Endodermal cell (in vitro differentiated cells): ENCODE measurements at places on chromosomes 16 and 17. TPM values are rescaled to one million over a fixed set of nuclear protein-coding genes. Genes with fewer than 3 reads are reported as not detected.

GRCh38 chr17:740240-741017, 8.0 kb downstream of the TLCD3A start:
- DNase-seq: no peak

DNA sequence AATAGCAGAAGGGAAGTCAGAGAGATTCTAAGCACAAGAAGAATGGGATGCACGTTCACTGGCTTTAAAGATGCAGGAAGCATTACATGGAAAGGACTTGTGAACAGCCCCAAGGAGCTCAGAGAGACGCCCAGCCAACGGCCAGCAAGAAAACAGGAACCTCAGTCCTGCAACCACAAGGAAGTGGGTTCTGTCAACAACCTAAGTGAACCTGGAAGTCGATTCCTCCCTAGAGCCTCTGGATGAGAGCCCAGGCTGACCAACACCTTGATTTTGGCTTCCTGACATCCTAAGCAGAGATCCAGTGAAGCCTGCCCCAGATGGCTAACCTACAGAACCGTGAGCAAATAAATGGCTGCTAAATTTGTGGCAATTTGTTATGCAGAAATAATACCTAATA, 24.5 kb downstream of the GPR142 start:
- DNase-seq: no peak

Gene CD300H
- not detected in 2 replicates for total RNA-seq

DNA sequence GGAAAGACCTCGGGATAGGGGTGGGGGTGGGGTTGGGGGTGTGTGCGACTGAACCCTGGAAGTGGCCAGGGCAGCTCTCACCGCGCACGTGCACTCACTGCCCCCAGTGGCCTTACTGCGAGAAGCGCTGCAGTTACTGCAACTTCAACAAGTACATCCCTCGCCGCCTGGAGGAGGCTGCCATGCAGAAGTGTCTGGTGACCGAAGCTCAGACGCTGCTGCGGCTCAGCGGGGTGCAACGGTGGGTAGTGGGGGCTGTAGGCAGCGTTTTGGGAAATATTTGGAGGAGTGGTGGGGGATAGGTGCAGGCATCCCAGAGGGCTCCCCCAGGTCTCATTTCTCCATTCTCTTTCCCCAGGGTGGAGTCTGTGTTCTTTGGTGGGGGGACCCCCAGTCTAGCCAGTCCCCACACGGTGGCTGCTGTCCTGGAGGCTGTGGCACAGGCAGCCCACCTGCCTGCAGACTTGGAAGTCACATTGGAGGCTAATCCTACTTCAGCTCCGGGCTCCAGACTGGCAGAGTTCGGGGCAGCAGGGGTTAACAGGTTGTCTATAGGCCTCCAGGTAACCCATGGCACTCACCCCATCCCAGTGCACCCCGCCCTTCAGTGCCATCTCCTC, 972 bp downstream of the RSAD1 start:
- peak; percentile 96 for DNase-seq

DNA sequence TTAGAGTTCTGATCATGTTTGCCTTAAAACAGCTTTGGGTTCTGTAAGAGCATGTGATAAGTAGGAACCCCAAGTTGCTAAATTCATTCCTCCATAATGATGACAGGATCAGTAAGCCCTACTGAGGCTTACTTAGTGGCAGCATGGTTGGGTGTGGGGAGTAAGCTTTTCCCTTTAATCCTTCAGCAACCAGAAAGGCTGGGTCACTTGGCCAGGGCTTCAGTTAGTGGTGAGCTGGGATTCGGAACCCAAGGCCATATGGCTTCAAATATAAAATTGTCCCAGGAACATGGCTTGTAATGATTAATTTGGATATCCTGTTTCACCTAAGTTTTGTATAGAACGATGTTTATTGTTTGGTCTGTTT, 850 bp downstream of the GINS3 start:
- DNase-seq: no peak

DNA sequence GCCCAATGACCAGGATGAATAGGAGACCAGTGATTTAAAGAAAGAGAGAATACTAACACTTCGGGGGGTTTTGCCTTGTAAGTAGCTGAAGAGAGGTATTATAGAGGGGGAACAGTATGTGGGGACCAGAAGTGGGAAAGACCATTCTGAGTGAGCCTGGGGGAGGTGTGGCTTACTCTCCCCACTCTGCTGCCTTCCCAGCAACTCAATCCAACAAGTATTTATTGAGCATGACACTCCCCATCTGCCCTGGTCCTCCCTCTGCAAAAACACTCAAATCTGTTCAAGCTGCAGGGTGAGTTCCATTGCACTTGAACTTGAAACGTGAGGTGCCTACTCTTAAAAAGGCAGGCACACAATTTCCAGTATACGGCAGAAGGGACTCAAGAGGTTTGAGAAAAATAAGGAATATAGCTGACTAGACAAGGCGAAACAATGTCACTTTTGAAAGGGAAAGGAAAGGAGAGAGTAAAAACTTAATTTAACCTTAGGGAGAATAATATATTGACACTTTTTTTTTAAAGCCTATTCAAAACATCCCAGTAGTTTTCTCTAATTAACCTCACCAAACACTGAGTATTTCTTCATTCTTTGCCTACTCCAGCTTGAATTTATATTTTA, 8.2 kb downstream of the FAM117A start:
- no peak for DNase-seq

DNA sequence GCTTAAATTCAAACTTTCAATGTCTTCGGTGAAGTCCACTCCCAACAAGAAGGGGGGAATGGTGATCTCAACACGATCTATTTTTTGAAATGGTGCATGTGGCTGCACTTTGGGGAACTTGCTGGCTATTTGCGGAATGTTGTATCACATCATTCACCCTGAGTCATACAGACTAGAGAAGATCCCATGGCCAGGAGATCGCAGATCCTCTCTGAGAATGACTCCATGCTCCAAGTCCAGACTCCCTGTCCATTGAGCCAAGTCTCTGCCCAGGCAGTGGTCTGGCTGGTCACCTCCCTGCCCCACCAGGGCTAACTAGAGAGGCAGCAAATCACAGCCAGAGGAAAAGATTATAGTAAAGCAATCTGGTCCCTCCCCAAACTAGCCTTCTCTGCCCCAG, 120.6 kb downstream of the XYLT1 start:
- DNase-seq: no peak

DNA sequence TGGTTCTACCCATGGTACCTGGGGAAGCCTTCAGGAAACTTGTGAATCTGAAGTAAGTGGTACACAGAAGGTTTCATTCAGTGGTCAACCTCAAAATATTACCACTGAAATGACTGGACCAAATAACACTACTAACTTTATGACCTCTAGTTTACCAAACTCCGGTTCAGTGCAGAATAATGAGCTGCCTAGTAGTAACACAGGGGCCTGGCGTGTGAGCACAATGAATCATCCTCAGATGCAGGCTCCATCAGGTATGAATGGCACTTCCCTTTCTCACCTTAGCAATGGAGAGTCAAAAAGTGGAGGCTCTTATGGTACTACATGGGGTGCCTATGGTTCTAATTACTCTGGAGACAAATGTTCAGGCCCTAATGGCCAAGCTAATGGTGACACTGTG, 55.9 kb upstream of the SLC5A11 start:
- no peak for DNase-seq

GRCh38 chr16:47142821-47143676, 696 bp downstream of the NETO2 start:
- peak; percentile 93 for DNase-seq

DNA sequence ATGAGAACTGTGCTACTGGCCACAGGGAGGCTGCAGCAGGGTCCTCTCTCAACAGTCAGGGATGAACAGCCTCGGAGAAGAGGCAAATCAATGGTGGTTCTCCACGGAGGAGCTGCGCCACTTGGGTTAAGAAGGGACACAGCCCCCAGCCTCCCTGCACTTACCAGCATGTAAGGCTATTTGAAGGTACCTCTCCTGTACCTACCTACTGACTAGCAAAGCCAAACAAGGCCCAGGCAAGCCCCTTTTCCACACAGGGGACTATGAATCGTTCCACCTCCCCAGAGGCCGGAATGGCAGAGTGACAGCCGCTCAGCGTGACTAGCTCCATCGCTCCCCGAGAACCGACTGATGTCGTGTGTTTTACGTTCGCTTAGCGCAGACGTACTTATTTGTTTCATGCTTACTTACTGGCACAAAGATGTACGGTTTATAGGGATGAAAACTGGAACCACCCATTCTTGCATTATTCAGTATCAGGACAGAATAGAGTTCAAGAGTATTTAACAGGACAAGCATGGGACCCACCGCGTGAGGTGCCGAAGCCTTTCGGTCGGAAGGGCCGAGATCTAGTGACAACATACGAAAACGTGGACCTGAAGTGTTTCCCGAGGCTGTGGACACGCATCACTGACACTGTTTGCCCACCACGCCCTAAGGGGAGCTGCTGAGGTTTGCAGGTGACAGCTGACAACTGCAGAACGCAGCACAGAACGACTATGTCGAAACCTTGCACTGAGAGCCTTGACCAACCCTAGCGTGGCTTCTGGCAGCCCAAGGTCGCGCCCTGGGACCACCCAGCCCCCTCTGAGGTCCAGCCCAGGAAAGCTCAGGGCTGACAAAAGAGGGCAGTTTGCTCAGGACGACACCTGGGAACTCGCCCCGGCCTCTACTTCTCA, 1.0 kb downstream of the TEPSIN start:
- DNase-seq: no peak

GRCh38 chr16:19935694-19936093, 51.0 kb upstream of the GPRC5B start:
- DNase-seq: no peak

Gene SLC16A11
- total RNA-seq: 0.44 TPM in 1 of 2 replicates, not detected in the other

DNA sequence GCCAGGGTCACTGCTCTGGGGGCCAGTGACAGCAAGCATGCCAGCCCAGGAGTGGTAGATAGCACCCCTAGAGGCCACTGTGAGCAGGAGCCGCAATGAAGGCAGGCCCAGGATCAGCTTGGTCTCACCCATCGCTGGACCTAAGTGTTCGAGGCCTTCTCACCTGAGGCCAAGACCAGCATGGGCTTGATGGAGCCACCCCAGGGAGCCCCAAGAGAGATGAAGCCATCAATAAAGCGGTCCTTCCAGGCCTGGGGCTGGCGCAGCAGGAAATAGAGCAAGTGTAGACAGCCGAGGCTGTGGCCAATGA, 1.8 kb downstream of the LCAT start:
- peak; percentile 90 for DNase-seq

DNA sequence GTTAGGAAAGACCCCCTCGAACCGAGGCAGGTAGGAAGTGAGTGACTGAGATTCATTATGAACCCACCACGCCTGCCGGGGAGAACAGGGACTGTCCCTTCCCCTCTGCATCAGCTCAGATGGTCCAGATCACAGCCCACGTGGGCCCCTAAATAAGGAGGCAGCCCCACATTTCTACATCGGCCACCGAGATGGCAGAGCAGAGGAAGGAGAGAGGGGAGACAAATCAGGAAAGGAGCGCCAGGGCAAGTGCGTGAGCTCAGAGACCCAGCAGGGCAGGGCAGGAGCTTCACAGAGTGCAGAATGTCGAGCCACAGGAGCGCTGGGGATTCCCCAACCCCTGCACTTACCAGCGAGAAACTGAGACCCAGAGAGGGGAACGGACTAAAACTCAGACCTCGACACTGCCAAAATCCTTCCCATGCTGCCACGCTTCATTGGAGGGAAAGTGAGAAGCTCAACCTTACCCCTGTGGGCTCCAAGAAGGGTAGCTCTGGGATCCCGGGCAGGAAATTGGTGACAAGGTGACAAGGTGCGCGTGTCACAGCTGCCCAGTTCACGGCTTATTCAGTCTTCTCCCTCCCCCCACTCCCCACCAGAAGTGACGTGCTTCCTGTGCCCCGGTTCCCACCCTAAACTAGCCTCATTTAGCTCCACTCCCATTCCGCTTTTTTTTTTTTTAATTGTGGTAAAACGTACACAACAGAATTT, at the start of gene ICAM2:
TSS of gene ICAM2 (minus strand) at position 578 of the 711 bp plus-strand sequence. CDS start 13,942 bp downstream, outside the sequence.
- DNase-seq: peak; percentile 56
